ENCODE measurements at places on chromosomes 11 and 22.
A peak's percentile ranks its signal among the peaks of the same experiment; 100 is the strongest.

- DNase-seq = no peak
Measured at GRCh38 chr11:59777104-59777503, 21.9 kb downstream of the STX3 start.

DNA sequence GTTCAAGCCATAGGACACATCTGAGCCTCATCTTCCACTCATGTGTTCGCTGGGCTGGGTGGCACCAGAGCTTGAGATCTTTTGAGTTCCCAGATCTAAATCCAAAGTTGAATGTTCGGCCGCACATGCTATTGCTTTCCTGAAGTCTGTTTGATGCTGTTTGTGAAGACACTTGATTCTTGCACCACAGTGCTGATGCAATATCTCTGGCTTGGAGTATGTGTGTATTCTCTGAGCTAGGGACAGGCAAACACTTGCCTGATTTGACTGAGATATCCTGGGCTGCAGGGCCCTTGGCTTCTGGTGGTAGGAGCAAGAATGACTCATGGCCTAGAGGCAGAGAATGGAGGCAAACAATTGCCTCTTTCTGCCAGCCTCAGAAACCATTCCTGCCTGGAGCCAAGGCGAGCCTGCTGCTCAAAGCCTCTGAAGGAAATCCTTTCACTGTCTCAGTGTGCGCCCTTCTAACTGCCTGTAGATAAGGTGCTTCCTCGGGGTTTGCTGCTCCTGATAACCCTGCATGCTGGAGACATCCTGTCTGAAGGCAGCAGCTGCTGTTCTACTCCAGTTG lies 73.0 kb downstream of the CYB5R2 start:
- peak; percentile 73 for DNase-seq

GRCh38 chr22:45977003-45977411 lies at the start of gene WNT7B:
Gene WNT7B (minus strand): TSS chr22:45977162. CDS start chr22:45976754, 408 bp downstream.
- DNase-seq = no peak

GRCh38 chr22:46965555-46966494 lies 203.4 kb downstream of the TBC1D22A start:
- DNase-seq = no peak

- DNase-seq = no peak
Measured at GRCh38 chr11:108498816-108499408, 728 bp upstream of the POGLUT3 start.

- no peak for DNase-seq
Measured at GRCh38 chr11:1618231-1618630, 3.7 kb downstream of the KRTAP5-4 start.

GRCh38 chr22:49588739-49589138 lies 238.9 kb downstream of the BRD1 start:
- DNase-seq = no peak

DNA sequence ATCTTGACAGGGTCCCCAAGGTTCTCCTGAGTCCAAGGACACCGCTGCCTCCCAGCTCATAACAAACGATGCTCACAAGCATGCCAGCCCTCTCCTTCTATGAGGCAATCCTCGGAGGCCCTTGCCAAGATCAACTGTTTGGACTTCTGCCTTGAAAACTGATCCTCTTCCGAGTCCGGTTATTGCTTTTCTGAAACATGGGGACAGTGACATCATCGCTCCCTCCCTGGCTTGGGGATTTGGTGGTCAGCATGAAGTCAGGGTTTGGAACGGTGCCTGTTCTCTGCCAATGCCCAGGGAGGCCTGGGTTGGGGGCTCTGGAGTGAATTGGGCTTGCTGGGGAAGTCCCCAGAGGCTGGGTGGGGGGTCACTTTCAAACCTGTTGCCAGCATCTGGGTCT lies 149.3 kb downstream of the FBXO7 start:
- DNase-seq = no peak

GRCh38 chr11:101346591-101346990 lies 217.0 kb upstream of the PGR start:
- no peak for DNase-seq

GRCh38 chr11:134070342-134070845 lies 1.5 kb downstream of the JAM3 start:
- DNase-seq = peak; percentile 55

DNA sequence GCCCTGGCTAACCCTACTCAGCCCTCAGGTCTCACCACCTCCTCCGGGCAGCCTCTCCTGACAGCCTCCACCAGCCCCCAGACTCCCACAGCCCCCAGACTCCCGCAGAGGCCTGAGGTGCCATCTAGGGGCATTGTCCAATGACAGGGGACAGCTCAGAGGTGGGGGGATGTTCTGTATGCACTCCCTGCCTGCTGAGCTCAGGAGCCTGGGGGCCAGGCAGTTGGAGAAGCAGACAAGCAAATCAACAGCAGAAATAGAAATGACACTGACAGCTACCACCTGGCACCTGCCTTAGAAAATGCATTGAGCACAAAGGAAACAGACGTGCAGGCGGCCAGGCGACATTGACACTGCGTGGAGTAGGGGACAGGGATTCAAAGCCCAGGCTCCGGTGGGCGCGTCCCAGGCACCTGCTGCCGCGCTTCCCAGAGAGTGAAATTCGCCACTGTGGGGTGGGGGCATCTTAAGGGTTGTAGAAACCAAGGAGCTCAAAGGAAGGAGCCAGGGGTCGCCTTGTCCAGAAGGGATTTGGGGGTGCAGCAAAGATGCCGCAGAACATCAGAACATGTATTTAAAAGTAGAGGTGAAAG lies 22.5 kb upstream of the WNT7B start:
- no peak for DNase-seq

DNA sequence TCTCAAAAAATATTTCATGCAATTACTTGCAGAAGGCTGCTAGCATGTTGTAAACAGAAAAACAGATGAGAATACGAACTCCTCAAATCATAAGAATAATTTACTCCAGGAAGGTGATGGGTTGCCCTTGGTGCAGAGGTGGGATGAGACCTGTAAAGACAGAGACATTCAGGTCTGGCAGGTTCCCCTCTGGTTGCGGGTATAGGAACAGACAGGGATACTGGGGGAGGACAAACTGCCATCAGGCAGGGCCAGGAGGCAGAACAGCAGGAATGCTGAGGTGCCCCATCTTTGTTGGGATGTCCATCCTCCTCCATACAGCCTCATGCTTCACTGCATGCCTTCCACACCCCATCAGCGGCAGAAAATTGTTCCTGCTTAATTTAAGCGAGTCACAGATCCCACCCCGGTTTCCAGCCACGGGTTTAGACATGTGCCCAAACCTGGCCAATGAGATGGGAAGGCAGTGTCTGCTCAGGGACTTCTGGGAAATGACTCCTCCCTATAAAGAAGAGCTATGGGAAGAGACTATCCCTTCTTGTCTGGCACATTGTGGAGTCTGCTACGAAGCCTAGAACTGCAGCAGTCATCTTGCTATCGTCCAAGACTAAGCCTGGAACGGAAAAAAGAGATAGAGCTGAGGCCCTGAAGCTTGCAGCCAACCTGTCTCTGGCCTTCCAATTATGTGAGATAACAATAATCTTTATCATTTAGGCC lies 23.1 kb upstream of the IRAG1 start:
- DNase-seq = no peak

- no peak for DNase-seq
Measured at GRCh38 chr11:126710804-126711399, 289.7 kb downstream of the KIRREL3 start.

DNA sequence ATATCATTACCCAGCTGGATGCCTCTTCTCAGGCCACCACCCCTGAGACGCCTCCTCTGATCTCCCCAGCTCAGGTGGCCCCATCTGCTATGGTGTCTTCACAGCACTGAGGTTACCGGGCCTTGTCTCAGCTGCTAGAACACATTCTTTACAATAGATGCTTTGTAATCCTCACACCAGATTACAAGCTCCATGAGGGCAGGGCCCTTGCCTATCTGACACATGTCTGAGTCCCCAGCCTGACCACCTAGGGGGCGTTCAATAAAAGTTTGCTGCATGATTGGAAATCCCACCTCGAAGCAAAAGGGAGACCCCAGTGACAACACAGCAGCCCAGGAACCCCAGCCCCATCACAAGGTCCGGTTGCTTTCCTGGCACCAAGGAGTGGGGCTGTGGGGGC lies 2.0 kb downstream of the MACROD1 start:
- DNase-seq = no peak

- no peak for DNase-seq
Measured at GRCh38 chr11:64095949-64096348, 60.2 kb downstream of the FLRT1 start.

GRCh38 chr11:67495234-67496005 lies 9.7 kb downstream of the PITPNM1 start:
- DNase-seq = no peak
